Type B pancreatic cell (in vitro differentiated cells): ENCODE measurements at places on chromosomes 1 and 21. TPM values are rescaled to one million over a fixed set of nuclear protein-coding genes. Genes with fewer than 3 reads are reported as not detected.

PDE4B gene
- total RNA-seq = 2.8 and 4.7 TPM in 2 replicates

LRRC8C gene
- 1.00 and 5.2 TPM in 2 replicates for total RNA-seq

KCNK2 gene
- total RNA-seq = 2.8 and 7.1 TPM in 2 replicates

PTPN14 gene
- total RNA-seq = 29.2 and 32.3 TPM in 2 replicates

KIF17 gene
- total RNA-seq = 0.69 and 2.1 TPM in 2 replicates

KCNC4 gene
- total RNA-seq = 3.4 and 4.8 TPM in 2 replicates

ACP6 gene
- total RNA-seq = 24.4 and 28.8 TPM in 2 replicates

PDPN gene
- 4.8 and 24.2 TPM in 2 replicates for total RNA-seq

DNA sequence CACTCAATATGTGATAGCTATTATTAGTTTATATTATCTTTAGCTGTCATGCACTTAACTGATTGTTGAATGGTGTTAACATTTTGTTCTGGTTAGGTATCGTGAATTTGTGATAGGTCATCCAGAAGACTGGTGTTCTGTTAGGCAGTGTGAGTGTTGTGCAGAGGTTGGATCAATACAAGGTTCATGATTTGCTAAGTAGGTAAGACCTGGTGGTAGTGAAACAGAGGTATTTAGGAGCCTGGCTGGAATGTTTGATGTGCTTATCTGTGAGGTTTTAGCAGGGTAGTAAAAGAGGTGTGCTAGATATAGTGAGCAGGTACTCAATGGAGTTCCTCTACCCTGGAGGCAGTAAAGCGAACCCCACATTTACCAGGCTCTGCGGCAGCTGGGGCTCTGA is 20.3 kb upstream of the FCRL4 start:
- no peak for DNase-seq

DNA sequence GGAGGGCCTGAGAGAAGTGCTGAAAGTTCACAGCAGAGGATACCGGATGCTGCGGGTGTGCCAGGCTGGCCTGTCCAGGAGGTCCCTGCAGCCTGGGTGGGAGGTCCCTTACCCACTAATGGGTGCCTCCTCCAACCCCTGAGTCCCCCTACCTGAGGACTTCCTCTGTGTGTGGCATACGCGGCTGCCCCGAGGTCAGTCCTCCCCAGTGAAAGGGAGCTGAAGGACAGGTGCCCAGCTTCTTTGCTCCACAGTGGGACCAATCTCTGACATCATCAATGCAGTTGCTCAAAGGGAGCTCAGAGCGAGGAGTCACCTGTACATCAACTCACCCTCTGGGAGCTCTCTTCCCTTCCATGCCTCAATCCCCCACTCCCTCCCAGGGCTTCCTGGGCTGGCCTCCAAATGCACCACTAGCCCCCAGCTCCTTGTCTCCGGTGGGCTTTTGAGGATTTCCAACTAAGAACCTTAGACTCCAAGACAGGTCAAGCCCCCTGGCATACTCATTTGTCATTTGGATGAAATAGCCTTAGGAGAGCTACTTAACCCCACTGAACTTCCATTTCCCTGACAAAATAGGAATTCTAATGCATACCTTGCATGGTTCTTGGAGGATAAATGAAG is 53.9 kb downstream of the PDE9A start:
- no peak for DNase-seq

DNA sequence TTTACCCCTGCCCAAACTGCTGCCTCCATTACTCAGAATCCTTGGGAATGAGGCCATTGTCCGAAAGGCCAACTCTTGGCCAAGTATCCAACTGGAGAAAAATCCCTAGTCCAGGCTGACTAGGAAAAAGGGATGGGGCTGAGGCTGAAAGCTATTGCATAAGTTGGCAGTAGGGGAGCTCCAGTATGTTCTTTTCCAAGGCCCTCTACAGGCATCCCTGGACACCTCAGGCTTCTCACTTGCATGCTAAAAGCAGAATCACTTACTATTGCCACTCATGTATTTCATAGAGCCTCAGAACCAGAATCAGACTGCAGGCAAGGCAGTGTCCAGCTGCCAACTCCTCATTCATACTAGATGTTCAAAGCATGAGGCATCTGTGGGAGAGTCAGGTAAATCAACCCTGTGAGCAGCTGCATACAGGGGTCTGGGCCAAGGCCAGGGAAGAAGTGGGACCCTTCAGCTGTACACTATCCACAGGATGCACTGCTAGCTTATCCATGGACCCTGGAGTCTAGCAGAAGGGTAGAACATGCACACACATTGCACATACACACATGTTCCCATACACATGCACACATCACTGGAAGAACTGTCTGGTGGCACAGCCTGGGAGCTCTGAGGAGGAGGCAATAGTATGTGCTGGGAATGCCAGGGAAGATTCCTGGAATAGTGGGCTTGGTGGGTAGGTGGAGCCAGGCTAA is 195.3 kb downstream of the C1orf94 start:
- no peak for DNase-seq

GRCh38 chr1:155504207-155504606 is 58.4 kb downstream of the ASH1L start:
- no peak for DNase-seq

- DNase-seq = no peak
Observed at GRCh38 chr1:232179896-232180778, 449.8 kb downstream of the SIPA1L2 start.

GRCh38 chr1:238501290-238501689 is 610.6 kb upstream of the ZP4 start:
- DNase-seq = no peak

DNA sequence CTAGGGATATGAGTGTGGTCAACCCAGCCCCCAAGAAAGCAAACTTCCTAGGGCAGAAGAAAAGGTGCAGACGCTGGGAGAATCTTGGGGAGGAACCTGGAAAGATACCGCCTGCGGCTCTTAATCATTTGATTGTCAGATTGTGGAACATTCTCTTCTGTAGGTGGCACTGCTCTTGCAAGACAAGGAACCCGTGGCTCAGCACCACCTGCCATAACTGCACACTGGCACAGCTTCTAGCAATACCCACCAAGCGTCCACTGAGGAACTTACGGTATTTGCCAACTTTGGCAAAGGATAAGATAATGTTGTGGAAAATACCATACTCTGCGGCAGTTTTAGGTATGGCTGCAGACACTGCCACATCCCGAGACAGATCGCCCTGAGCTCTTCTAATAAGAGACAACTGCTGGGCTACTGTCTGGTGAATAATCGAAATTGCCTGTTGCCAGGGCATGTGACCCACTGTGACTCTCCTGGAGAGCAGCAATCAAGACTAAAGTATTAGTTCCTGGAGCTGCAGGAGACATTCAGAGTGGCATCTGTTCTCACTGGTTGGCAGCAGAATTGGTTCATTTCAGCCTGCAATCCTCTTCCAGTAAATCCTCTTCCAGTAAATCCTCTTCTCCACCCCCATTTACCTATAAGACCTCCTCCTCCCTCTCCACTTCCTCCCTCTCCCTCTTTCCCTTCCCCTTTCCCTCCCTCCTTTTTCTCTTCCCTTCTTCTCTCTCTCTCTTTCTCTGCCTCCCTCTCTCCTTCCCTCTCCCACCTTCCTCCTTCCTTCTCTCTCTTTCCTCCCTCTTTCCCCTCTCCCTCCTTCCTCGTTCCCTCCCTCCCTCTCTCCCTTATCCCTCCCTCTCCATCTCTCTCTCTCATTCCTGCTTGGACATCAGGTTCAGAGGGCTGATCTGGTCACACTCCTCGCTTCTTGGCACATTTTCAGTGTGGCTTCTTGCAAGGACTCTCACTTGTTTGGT is 49.7 kb upstream of the B3GALT5 start:
- no peak for DNase-seq

- DNase-seq = no peak
Observed at GRCh38 chr1:20508411-20508771, 440 bp upstream of the MUL1 start.

GRCh38 chr1:191065346-191065745 is 587.7 kb upstream of the BRINP3 start:
- no peak for DNase-seq

GRCh38 chr1:47231301-47232186 is 481 bp downstream of the TAL1 start:
- no peak for DNase-seq

DNA sequence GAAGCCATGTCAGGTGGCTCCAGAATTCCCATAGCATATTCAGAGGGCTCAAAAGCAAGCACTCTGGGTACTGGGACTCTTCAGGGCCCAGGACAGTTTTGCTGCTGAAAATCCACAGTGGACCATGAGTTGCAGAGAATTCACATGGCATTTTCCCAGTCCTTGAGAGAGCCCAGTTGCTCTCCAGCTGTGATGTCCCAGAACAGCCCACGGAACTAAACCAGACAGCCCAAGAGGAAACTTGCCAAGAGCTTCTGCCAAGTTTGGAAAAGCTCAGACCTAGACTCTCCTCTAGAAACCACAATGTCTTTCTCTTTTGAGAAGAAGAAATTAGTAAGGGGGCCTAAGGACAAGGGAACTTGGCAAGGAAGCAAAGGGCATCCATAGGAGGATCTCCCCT is 69.4 kb downstream of the RGS2 start:
- no peak for DNase-seq

GRCh38 chr21:30102871-30103270 is 63.7 kb downstream of the CLDN17 start:
- DNase-seq = no peak

DNA sequence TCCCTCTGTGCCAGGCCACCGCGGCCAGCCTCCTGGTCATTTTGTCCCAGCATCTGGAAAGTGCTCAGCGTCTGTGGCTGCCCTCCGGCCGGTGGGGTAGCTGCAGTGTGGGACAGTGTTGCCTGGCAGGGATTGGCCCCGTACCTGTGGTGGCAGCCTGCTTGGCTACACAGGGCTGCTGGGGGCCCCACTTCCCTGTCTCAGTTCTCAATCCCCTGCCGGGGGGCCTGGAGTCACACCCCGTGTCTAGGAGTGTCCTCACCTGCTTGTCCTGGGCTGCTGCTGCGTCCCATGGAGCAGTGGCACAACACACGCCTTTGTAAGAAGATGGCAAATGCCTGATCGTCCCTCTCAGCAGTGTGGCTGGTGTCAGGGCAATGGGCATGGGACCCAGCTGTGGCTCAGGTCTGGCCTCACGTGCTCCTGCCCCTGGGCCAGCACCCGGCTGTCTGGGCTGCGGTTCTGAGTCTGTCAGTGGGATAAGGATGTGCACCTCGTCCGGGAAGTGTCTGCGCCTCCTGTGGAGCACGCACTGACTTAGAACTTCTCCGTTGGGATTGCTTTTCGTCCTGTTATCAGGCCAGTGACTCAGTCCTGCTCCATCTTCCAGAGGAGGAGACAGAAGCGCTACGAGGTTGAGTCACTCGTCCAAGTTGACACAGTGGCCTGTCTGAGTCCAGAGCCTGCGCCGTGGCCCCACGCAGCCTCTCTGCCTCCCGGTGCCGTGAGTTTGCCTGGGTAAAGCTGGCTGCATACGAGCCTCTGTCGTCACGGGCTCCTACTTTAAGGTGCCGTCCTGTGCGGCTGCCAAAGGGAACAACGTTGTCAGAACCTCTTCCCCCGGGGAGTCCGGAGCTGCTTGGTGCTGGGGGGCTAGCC is 41.0 kb downstream of the CRYAA start:
- peak; percentile 63 for DNase-seq

- no peak for DNase-seq
Observed at GRCh38 chr1:248630551-248630950, 4.3 kb downstream of the OR2T11 start.

DNA sequence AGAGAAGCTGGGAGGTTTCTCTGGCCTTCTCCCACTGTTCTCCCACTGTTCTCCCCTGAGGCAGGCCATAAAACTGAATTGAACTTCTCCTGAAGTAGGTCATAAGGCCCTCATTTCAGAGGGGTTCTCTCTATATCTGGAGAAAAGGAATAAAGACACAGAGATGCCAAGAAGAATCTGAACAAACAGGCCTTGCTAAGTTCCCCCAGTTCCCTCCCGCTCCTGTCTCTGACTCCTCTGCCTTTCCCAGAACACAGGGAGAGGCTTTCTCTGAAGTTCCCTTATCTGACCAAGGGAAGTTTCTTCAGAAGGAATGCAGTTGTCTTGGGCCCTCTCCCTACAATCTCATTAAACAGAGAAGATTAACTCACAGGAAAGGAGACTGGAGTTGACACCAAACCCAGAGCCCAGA is 83.4 kb downstream of the SLC16A1 start:
- DNase-seq = no peak

DNA sequence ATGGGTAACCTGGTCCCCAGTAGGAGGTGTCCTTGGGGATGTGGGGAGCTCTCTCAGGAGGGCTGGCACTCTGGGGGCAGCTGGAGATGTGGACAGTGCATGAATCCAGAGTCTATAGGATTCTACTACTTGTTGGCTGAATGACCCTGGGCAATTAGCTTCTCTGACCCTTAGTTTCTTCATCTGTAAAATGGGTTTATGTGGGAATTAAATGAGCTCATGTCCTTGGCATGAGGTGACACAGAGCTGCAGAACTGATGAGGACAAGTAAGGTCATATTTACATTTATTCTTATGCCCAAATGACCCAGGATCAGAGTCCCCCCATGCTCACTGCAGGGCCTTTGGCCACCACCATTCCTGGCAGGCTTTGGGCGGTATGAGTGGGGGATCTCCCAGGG is 29.3 kb downstream of the FOXO6 start:
- DNase-seq = no peak

- no peak for DNase-seq
Observed at GRCh38 chr1:187931776-187932175, 1103.0 kb downstream of the PLA2G4A start.

DNA sequence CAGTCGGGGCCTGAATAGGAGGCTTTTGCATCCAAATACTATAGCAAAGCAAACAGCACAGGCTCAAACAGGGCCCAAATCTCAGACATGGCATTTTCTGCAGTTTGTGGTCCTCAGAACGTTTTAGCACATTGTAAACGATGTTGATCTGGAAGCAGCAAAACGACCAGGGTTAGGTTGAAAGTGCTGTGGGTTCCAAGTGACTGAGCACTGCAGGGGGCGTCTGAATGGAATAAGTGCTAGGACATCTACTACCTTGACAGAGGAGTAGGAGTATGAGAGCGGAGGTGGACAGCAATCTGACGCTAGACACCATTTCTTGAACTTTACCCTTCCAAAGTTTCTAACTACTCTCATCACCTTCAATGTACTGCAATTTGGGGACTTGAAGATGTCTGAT is 214.9 kb downstream of the BARHL2 start:
- DNase-seq = no peak

GRCh38 chr1:113396585-113396984 is 6.3 kb downstream of the MAGI3 start:
- no peak for DNase-seq

DNA sequence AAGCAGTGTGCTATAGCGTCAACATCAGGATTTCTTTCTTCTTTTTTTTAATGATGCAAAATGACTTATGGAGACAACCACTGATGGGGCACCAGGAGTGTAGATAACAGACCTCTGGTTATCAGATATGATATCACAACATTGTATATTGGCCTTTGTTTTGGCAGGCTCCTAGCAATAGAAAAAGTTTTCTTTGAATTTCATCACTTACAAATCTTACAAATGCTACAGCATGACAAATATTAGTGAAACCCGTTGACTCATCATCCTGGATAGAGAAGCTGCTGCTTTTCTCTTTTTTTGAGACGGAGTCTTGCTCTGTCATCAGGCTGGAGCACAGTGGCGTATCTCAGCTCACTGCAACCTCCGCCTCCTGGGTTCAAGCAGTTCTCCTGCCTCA is 92.9 kb downstream of the LTN1 start:
- DNase-seq = no peak

- DNase-seq = no peak
Observed at GRCh38 chr1:58439946-58440345, 106.6 kb downstream of the OMA1 start.
